WERI-Rb-1 (cell line): ENCODE measurements at places on chromosomes 5 and 9.

DNA sequence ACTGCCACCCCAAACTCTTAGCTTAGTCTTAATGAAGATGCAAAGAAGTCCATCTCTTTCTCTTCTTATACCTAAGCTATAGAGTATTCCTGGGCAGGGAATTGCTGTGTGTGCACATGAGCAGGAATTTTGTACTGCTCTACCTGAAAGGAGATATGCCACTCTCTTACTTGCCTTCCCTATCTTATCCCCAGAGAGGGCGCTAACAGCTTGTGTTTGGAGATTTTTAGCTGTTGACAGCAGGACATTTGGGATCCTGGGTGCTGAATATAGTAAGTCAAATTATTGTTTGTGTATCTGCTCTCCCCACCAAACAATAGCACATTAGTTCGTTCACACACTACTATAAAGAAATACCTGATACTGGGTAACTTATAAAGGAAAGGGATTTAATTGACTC, 159.5 kb downstream of the GABRG2 start:
- DNase-seq, result no peak

DNA sequence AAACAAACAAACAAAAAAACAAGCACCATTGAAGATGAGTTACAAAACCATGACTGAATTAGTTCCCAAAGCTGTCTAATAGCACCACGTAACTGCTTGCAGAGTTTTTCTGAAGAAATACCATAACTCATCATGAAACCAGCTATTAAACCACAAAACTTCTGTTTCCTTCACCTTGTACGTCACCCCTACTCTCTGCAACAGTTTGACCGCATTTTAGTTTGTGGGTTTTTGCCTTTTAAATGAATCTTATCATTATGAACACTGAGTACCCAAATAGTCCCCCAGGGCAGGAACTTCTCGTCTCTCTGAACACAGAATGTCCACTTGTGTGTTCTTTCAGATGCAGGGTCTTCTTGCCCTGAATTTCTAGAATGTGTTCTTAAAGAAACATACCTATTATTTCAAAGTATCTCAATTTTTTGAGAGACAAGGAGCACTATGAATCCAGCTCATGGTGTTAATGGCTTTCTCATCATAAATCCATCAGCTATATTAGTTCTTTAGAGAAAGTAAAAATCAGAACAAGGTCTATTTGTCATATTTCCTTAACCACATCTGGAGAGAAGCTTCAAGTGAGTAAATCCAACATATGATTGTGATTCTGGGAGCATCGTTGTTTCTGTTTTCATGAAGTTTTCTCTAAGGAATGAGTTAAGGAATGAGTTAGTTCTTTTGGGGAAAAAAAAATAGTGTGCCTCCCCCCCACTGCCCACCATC, 210.6 kb downstream of the AUH start:
- no peak for DNase-seq

GRCh38 chr9:35557320-35557719, 47.7 kb upstream of the TESK1 start:
- DNase-seq, result no peak

- no peak for DNase-seq
These were observed 819 bp downstream of the LCN2 start for GRCh38 chr9:128149951-128150593.

GRCh38 chr9:112048924-112049691, 126.0 kb downstream of the SUSD1 start:
- no peak for DNase-seq

GRCh38 chr5:126868338-126869004, 91.5 kb downstream of the LMNB1 start:
- DNase-seq, result no peak

DNA sequence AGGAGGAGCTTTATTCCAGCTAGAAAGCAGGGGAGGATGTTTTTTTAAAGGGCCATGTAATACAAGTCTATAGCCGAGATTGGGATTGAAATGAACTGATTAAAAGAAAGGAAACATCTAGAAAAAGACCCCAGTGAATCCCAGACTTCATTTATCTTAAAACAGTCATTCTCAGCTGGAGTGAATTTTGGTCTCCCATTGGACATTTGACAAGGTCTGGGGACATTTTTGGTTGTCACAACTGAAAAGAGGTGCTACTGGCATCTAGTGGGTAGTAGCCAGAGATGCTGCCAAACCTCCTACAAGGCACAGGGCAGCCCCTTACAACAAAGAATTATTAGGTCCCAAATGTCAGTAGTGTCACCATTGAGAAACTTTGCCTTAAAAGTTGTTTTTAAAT, 16.3 kb upstream of the SPINK4 start:
- DNase-seq, result no peak

GRCh38 chr5:112931473-112931872, 9.4 kb upstream of the REEP5 start:
- no peak for DNase-seq

DNA sequence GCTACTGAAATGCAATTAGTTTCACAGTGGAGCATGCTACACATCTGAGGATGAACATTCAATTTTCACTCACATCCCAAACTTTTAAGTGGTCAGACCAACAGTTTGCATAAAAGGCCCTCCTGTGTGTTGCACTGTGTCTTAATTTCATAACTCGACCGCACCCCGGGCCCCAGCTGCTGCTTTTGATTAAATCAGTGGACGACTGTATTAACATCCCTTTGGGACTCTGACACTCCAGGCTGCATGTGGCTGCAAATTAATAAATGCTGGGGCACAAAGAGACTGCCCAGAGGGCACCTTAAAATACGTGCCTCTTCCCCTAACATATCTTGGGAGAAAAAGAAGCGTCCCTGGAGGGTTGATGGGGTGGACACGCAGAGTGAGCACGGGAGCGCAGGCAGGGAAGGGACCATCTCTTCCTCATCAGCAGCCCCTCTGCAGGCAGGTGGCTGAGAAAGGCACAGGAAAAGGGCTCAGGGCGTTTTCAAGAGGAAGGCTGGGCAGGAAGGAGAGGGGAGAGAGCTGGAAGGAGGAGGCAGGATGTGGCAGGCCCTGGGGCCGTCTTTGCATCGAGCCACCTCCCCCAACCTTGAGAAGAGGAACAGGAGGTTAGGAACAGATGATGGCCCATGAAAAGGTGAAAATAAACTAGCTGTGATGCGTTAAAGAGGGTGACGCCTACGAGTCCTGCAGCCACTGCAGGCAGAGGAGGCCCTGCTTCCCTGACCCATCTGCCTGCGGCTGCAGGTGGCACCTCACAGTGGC, 18.6 kb downstream of the MED10 start:
- no peak for DNase-seq

GRCh38 chr9:90420211-90420610, 222.4 kb downstream of the DIRAS2 start:
- DNase-seq, result no peak

- no peak for DNase-seq
These were observed 72.6 kb downstream of the ENTREP1 start for GRCh38 chr9:69397384-69398214.

- no peak for DNase-seq
These were observed 20.6 kb upstream of the ANP32B start for GRCh38 chr9:97962575-97962974.

DNA sequence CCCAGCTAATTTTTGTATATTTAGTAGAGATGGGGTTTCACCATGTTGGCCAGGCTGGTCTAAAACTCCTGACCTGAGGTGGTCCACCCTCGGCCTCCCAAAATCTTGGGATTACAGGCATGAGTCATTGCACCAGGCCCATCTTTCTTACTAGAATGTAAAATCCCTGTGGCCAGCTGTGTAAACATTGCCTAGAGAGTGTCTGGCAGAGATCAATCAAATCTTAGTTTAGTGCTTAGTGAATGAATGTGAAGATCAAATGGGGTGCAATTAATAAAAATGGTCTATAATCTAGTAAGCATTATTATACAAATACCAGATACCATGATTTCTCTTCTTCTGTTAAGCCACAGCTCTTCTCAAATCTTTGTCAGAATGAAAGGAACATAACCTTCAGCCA, 289.9 kb downstream of the KCTD16 start:
- DNase-seq, result peak; percentile 28

- DNase-seq, result no peak
These were observed 75.3 kb upstream of the IL12B start for GRCh38 chr5:159405611-159406031.

- peak; percentile 23 for DNase-seq
These were observed 146.2 kb upstream of the GPR151 start for GRCh38 chr5:146662229-146662628.

GRCh38 chr5:135040333-135041144, 6.5 kb upstream of the PITX1 start:
- DNase-seq, result no peak

GRCh38 chr9:114228016-114228808, 72.9 kb downstream of the COL27A1 start:
- DNase-seq, result no peak

DNA sequence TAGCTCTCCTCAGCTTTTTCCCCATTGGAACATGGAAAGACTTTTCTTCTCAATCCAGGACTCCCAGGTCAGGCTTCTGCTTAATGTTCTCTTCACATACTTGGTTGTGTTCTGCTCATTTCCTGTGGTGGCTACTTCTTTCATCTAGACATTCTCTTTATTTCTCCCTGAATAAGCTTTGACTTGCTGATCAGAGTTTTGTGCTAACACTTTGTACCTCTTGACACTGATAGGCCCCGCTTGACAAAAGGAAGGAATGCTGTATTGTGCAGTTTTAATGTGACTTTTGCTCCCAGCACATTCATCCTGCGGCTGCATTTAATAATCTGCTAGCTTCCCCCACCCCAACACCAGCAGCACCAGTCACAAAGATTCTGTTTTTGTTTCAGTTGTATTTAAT, 90.9 kb upstream of the MINAR2 start:
- DNase-seq, result no peak

- DNase-seq, result no peak
These were observed 204.9 kb upstream of the TRPM3 start for GRCh38 chr9:71326360-71326759.

GRCh38 chr9:123990427-123990826, 21.1 kb upstream of the LHX2 start:
- DNase-seq, result no peak

DNA sequence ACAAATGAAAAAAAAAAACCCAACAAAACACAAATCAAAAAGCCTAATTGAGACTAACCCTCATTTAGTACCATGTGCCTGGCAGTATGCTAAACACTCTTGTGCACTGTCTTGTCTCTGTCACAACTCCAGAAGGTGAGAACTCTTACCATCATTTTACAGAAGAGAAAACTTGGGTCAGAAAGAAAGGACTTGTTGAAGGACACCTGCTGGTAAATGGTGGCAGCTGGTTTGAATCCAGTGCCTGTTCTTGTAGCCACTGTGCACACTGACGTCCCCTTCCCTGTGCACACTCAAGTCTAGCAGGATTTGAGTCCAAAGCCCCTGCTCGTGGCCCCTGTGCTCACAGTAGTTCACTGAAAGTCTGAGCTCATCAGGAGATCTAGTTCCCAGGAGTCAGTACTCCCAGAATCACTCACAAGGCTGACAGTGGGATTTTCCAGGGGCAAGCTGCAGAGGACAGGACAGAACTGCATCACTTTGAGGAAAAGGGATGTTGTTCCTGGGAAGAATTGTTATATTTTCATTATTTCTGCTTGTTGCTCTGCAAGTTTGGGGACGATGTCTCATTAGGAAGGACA, 43.0 kb upstream of the HSD17B4 start:
- DNase-seq, result no peak

DNA sequence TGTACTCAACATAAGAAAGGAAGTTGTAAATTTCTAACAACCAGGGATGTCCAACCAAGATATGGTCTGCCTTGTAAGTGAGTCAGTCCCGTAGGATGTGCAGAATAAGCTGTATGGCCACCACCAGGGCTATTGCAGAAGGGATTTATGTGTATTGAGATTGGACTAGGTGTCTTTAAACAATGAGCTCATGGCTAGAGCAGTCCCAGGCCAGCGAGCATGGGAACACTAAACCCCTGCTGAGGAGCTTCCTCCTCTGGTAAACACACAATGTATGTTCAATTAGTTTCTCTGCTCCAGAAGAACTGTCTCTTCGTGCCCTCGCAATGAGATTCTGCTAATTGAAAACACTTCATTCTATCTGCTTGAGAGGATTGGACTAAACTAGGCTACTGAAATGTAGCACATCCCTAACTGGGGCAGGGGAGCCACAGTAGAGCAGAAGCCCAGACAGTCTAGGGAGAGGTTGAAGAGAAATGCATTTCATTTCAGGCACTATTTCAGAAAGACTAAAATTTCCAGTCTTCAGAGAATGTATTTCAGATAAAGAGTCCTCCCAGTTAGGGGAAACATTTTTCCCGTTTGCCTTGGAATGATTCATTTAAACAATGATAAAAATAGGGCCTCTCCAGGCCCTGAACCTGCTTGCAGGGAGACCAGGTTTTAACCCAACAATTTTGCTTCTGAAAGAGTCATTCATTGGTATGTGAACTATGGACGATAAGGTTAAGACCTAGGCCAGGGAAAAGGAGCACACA, 154.7 kb downstream of the FAM114A2 start:
- no peak for DNase-seq

GRCh38 chr5:39520232-39520572, 95.4 kb upstream of the DAB2 start:
- no peak for DNase-seq

DNA sequence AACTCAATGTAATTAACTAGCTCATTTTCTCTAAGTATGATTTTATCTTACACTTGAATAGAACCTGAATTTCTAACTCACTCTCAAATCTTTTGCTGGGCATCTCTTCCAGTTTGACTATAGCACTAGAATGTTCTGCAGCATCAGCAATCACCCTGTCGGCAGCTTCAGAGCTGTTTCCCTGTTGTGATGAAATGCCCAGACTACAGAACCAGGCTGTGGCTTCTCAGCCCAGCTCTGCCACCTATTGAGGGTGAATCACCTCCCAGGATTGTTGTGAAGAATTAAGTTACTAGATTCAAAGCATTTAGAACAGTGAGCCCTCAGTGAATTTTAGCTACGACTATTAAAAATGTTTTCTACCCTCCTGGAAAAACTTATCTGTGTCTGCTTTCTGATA, 90.4 kb upstream of the ANKRD55 start:
- DNase-seq, result no peak

- DNase-seq, result no peak
These were observed 375.9 kb downstream of the KIF4B start for GRCh38 chr5:155389498-155389897.

GRCh38 chr9:125329978-125330377, 68.4 kb downstream of the GAPVD1 start:
- no peak for DNase-seq

- DNase-seq, result no peak
These were observed 14.6 kb downstream of the NDUFA8 start for GRCh38 chr9:122144836-122145591.

DNA sequence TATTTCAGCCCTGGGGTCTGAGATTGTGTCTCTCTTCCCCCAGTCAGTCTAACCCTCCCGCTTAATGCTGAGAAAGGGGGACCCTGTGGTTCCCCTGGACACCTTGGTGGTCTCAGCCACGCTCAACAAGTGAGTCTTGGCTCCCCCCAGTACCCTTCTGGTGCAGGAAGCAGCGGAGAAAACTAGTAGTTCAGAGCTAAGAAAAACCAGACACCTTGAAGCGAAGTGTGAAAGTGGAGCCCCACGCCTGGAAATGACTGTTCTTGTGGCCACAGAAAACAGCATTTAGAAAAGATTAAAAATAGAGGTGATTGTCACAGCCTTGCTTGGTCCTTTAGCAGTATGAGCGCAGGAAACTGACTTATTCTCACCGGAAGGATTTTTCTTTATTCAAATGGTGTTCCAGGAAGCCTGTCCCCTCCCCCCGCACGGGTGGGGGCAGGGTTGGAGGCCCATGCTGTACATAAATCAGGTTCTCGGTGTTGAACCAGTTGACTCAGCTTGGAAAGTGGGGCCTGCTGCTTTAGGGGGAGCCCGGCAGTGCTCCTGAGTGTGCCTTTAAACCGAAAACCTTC, 8.1 kb downstream of the ARPC5L start:
- peak; percentile 54 for DNase-seq

GRCh38 chr5:170846416-170846815, 15.4 kb upstream of the RANBP17 start:
- DNase-seq, result no peak

GRCh38 chr9:112831969-112832368, 58.7 kb downstream of the SLC46A2 start:
- no peak for DNase-seq
